ENCODE measurements at places on chromosomes 3 and 15. TPM values are rescaled to one million over a fixed set of nuclear protein-coding genes. Genes with fewer than 3 reads are reported as not detected.

ISLR2 gene
- 0.18 TPM for total RNA-seq

CCR3 gene
- not detected for total RNA-seq

COL6A6 gene
- total RNA-seq = not detected

FAM81A gene
- total RNA-seq = 10.7 TPM
